ENCODE measurements at places on chromosomes 13 and 19.

GRCh38 chr13:41313659-41314197 lies 2.7 kb downstream of the NAA16 start:
- DNase-seq, result no peak

GRCh38 chr13:72174549-72174948 lies 307.5 kb upstream of the DACH1 start:
- no peak for DNase-seq

DNA sequence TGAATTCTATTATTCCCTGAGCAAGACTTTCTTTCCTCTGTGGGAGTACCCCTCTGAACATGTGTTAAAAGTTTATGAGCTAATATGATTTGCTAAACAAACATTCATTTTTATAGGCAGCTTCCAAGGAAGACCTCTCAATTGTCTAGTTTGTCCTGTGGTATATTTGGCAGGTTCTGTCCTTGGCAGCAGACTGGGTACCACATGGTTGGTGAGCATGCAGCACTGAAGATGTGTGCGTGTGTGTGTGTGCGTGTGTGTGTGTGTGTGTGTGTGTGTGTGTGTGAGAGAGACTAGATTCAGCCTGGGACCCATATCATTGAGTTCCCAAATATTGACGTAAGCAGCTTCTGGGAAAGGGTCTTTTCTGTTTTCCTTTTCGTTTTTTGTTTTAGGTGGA lies 24.0 kb downstream of the FGF9 start:
- no peak for DNase-seq

GRCh38 chr19:8259142-8259921 lies 48.8 kb downstream of the CD320 start:
- DNase-seq, result no peak

- no peak for DNase-seq
These were observed 334.2 kb upstream of the SGCG start for GRCh38 chr13:22846551-22846950.

- no peak for DNase-seq
These were observed 574 bp upstream of the XPO4 start for GRCh38 chr13:20903164-20903475.

- DNase-seq, result no peak
These were observed 46.8 kb upstream of the CYP2A7 start for GRCh38 chr19:40928850-40929249.

GRCh38 chr13:46595885-46596275 lies 42.9 kb downstream of the LRCH1 start:
- no peak for DNase-seq

DNA sequence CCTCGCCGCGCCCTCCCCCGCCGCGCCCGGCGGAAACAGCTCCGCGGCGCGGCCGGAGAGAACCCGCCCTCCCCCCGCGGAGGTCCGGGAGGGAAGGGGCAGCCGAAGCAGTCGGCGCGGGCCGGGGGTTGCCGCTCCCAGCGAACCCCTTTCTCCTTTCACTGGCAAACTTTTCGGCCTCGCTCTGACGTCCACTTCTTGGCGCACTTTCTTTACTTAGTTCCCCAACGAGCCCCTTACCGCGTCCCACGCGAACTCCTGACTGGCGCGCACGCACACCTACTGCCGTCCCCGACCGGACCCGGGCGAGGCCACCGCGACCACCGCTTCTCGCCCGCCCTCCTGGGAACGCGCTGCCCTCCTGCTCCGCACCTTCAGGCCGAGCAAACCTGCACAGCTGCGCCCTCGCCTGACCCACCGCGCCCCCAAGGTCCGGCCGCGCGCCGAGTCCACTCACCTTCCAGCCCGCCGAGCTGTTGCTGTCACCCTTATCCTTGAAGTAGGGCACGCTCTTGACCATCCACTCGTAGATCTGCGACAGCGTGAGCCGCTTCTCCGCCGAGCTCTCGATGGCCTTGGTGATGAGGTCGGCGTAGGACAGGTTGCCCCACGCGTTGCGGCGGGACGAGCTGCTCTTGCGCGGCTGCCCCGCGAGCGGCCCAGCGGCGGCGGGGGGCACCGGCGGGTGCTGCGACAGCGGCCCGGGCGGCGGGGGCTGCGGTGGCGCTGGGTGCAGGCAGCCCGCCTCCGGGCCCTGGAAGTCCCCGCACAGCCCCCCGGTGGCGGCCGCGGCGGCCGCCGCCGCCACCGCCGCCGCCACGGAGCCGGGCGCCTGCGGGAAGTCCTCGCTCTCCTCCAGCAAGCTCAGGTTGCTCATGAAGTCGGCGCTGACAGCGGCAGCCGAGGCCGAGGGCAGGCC lies 1.1 kb downstream of the FOXO1 start:
- DNase-seq, result peak; percentile 57

GRCh38 chr13:60441761-60442160 lies 44.7 kb downstream of the TDRD3 start:
- DNase-seq, result no peak

DNA sequence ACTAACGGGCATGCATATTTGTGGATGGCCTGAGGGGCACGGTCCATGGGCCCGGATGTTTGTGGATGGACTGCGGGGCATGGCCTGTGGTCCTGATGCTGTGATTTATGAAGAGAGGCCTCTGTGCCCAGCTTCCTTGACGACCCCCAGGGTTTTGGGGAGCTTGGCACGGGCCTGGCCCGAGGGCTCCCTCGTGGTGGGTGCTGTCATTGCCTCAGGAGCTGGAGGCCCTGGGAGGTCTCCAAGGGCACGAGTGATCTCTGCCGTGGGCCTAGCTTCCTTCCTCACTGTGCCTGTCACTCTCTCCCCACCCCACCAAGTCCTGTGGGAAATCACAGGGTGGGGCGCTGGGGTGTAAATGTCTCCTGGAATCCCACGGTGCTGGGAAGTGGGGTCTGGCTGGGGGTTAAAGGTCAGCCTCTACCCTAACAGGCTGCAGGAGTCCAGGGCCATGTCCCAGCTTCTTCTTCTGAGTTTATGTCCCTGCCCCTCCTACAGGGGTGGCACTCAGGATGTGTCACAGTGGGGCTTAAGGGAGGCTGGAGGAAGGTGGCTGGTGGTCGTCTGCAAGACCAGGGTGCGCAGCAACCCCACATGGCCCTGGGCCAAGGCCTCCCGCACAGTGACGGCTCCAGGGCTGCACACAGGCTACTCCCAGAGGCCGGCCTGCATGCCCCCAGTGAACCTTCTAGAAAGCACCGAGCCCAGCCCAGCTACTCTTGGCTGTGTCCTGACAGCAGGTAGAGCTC lies 27.6 kb upstream of the RANBP3 start:
- DNase-seq, result no peak

DNA sequence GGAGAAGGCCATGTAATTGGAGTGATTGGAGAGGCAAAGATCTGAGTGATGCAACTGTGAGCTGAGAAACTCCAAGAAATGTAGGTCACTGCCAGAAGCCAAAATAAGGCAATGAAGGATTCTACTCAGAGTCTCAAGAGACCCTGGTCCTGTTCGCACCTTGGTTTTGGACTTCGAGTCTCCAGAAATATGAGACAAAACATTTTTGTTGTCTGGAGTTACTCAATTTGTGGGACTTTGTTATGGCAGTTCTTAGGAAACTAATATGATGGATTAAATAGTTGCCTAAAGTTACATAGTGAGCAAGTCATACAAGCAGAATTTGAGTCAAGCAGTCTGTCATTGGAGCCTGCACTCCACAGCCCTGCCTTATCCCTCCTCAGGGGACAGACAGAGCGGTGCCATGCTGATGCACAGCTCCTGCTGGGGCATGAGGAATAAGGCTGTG lies 104.2 kb downstream of the ITGBL1 start:
- no peak for DNase-seq

DNA sequence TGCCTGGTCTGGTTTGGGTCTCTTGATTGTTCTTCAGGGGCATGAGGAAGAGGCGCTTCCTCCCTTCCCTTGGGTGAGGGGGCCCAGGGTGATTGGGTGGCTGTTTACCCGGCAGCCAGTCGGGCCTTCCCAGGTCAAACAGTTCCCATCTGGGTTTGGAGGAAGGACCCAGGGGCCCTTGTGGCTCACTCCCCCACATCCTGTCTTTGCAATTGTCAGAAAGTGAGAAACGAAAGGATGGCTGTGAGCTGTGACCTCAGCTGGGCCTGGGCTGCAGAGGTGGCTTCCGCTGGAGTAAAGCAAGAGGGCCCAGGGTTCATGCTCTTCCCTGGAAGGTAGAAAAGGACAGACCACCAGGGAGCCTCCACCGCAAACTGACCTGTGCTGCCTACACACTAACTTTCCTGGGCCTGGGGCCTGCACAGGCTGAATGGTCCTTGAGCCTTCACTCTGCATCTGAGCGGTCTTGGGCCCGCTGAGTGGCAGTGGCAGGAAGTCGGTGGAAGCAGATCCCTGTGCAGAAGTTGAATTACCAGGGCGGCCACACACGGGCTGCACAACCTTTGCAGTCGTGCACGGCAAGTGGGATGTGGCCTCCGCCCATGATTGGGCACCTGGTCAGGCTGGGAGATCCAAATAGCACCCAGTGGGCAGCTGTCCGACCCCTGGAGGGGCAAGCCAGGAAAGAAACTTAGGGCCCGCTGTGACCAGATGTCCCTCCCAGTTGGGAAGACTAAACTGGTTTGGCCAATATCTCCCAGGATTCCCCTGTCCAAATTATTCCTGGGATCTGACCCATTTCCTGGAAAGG lies 5.3 kb upstream of the CD79A start:
- peak; percentile 75 for DNase-seq

DNA sequence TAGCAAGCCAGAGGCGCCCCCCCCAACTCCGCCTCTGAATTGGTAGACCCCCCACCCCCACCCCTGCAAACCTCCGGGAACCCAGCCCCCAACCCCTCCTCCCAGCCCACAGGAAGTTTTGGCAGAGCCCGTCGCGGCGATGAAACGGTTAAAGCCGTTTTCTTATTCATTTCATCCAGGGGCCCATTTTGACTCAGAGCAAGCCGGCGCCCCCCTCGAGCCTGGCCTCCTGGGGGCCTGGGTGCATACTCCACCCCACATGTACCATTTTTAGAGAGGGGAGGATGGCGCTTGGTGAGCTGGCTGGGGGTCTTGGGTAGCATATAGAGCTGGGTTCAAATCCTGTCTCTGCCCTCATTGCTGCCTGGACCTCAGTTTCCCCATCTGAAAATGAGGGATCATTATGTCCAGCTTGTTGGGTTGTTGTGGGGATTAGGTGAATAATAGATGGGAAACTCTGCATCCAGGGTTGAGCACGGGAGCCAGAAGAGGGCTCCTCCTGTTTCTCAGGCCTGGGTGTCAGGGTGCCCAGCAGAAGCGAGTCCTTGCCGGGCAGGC lies 7.9 kb upstream of the JUNB start:
- DNase-seq, result no peak

DNA sequence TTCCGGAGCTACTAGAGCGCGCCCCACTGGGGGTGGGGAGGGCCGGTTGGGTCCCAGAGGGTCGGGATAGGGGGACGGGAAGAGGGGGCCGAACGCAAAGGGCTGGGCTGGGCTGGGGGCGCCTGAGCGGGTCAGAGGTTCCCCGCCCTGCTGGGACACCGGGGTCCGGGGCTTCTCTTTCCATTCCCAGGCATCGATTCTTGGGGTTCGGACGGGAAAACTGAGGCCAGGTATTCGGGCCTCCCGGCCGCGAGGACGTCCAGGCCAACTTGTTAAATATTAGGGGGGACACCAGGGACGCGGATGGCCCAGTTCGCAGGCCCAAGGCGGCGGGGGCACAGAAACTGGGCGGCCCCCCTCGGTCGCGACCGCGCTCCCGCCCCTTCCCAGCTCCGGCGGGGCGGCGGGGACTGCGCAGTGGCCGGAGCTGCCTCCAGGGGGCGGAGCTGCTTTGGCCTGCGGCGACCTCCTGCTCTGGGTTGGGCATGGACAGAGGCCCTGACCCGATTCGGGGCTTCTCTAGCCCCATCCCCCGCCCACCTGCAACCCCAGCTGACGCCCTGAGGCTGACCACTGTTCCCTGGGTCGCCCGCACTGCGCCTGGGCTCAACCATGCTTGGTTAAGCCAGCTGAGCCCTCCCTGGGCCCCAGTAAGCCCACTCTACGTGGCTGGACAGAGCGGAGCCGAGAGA lies 1.2 kb upstream of the KLF16 start:
- peak; percentile 65 for DNase-seq

DNA sequence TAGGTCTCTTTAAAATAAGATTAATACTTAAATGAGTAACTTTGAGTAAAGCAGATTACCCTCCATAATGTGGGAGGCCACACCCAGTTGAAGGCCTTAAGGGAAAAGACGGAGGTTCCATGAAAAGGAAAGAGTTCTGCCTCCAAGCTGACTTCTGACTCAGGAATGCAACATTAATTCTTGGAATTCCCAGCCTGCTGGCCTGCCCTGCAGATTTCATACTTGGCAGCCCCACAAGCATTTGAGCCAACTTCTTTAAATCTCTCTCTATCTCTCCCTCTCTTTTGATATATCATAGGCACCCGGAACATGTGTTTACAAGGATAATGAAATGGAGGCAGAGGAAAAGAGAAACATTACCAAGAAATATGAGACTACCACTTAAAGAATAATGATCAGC lies 902.3 kb upstream of the MIR17HG start:
- DNase-seq, result no peak

DNA sequence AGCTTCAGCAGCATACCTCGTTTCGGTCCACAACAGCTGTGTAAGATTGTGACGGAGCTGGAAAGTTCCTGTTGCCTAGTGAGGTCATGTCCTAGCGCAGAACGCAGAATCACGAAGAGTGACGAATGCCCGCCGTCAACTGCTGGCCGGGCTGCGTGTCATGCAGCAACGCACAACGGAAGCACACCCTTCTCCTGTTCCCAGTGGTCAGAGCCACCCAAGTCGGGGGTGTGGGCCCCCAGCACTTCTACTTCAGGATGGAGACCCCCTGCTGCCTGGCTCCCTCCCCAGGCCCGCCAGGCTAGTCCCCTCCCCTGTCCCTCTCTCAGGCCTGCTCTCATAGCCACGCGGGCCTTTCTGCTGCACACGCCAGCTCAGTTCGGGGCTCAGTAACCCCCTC lies 25.9 kb downstream of the C2CD4C start:
- no peak for DNase-seq

GRCh38 chr13:34116651-34117050 lies 298.7 kb downstream of the RFC3 start:
- DNase-seq, result no peak

DNA sequence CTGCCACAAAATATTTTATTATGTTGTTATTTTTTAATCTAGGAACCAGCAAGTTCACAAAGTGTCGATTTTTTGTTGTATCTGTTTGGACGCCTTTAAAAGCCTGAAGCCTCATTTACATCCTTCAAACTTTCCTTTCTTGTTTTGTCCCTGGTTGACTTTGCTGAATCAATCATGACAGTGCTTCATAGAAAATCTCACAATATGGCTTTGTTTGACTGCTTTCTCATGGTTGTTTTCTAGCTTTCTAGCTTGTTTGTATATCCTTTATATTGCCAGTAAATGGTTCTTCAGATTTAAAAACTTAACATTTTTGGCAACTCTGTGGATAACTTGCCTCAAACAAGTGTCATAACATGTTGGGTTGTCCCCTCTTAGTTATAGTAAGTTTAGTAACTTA lies 84.1 kb upstream of the ATXN8OS start:
- no peak for DNase-seq

- DNase-seq, result no peak
These were observed 227.9 kb downstream of the TEX29 start for GRCh38 chr13:111548301-111548700.

GRCh38 chr13:48819899-48820298 lies 155.8 kb upstream of the FNDC3A start:
- DNase-seq, result no peak

Measured in CD8-positive, alpha-beta T cell (primary cell).